ENCODE measurements at places on chromosomes 5 and 9.
A peak's percentile ranks its signal among the peaks of the same experiment; 100 is the strongest.

DNA sequence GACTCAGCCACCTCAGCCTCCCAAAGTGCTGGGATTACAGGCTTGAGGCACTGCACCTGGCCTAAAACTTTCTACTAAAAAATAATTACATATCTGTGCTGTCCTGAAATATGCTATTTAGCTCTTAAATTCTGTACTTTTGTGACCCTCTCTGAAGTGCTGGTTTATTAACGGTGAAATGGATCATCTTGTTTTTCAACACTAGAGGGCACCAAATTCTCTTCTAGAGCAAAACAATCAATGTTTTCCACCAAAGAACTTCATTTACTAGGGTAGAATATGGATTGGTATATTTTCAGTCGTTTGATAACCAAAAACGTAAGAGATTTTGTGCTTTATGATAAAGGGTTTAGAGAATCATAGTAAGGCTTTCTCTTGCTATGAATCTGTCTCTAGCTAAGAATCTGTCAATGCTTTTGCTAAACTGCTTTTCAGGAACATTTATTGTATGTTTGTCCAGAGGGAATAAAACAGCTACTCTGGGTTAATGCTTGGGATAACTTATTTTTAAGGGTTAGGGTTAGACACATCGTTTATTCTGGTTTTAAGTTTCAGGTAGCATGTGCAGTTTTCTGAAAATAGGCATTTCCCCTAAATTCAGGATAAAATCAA, 63.6 kb downstream of the RNF180 start:
- DNase-seq: peak; percentile 44

DNA sequence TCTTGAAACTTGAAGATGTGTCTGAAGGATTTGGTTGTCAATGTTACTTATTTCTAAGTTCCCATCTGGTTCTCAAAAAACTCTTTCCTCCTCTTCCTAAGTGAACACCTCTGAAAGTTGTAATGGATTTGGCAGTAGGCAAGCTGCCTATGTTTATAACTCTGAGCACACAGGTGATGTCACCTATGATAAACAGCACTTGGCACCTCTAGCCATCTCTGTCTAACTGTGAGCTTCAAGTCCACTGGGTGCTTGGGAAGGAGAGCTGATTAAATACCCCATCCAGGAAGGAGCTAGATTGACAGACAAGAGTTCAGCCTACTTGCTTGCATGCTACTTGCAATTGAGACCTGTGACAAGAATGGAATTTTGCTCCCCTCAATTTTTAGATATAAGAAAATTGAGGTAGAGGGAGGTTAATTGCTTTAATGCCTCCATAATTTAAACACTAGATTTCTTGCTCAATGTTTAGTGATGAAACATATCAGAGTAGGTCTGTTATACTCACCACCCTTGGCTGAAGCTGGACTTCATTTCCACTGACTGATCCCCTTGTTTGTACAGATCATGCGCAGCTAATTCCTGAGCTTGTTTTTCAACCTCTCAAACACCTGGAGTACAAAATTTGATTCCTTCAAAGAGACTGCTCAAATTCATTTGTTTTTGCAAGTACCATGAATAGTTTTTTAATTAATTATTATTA, 49.9 kb downstream of the PDE4D start:
- DNase-seq: no peak

DNA sequence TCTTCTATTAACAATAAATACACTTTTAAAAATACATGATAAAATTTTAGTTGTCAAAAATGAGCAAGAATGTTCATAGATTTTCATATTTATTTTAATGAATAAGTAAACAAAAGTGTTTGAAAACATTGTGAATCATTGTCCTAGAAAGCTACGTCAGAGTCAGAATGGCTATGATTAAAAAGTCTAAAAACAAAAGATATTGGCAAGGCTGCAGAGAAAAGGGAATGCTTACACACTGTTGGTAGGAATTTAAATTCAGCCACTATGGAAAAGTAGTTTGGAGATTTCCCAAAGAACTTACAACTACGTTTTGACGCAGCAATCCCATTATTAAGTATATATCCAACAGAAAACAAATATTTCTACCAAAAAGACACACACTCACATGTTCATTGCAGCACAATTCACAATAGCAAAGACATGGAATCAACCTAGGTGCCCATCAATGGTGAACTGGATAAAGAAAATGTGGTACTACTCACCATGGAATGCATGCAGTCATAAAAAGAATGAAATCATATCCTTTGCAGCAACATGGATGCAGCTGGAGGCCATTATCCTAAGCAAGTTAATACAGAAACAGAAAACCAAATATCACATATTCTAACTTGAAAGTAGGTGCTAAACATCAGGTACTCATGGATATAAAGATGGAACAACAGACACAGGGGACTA, 49.2 kb upstream of the FBXL17 start:
- no peak for DNase-seq

- peak; percentile 25 for DNase-seq
Measured at GRCh38 chr5:172002310-172002709, 4.1 kb downstream of the FBXW11 start.

- DNase-seq: no peak
Measured at GRCh38 chr9:28503573-28503972, 930.3 kb upstream of the C9orf72 start.

DNA sequence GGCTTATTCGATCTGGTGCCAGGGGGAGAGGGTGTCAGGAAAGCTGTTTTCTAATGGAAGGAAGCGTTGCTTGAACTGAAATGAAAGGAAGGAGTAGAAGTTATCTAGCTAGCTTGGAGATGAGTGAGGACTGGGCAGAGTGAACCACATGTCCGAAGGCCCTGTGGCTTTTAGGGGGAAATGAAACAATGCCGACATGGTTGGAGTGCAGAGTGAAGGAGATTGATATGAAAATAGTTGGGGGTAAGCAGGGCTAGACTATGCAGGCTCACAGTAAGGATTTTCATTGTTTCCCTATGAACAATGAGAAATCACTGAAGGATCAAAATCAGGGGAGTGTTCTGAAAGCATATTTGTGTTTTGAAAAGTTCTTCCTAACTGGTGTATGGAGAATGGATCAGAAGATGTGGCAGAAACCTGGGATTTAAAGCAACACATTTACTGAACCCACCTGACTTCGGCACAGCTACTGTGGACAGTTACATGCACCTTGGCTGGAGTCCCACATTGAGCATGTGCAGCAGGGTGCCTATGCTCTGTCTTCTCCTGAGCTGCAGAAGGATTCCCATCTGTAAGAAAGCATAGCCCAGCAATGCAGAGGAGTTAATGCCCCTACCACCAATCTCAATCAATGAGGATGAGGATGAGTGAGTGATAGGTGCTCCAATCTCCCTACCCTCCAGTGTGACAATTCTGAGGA, 144.4 kb upstream of the TBCA start:
- DNase-seq: no peak

DNA sequence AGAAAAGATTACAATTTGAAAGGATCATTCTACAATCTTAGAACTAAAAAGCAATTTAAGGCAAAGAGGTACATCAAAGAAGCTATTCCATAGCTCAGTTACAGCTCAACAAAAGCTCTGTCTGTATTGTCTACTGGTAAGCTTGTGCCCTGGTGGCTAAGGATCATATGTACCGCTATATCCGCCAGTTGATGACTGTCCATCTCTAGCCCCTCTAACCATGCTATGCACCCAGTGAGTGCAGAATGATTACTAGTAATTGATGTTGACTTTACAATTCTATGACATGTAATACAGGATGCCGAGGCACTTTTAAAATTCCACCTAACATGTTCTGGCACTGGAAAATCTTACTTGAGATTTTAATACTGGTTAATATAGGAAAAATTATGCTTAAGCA, 13.1 kb downstream of the LOX start:
- DNase-seq: no peak

DNA sequence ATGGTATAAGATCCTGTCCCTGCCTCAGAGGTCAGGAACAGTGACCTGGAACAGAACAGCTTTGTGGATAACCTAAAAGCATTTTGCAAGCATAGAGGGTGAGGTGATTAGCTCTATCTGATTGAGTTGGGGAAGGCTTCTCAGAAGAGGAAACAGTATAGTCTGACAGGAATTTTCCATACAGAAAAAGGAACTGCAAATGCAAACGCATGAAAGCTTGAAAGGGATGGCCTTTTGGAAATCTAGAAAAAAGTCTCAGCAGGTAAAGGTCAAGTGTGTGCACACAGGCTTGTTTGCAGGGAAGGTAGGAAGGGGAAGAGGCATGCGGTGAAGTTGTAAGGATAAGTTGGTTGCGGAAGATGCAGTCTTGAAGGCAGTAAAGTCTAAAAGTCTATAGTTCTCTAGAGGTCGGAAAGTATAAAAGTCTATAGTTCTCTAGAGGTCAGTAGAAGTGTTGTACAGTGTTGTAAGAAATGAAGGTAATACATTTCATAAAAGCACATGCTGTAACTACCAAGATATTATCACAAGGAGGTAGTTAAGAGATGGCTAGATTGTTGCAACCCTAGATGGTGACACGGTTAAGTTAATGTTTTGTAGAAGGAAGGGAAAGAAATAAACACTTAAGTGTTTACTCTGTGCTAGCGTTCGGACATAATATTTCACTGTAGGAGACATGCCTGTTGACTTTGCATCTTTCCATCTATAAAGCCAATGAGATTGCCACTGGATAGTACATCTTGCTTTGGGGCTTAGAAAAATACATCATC, 16.7 kb upstream of the HSPB3 start:
- DNase-seq: no peak

- no peak for DNase-seq
Measured at GRCh38 chr9:6870650-6871477, 113.1 kb downstream of the KDM4C start.

GRCh38 chr5:174083056-174083827, 37.7 kb downstream of the NSG2 start:
- no peak for DNase-seq

- no peak for DNase-seq
Measured at GRCh38 chr9:126838895-126839294, 21.5 kb upstream of the ZBTB34 start.

DNA sequence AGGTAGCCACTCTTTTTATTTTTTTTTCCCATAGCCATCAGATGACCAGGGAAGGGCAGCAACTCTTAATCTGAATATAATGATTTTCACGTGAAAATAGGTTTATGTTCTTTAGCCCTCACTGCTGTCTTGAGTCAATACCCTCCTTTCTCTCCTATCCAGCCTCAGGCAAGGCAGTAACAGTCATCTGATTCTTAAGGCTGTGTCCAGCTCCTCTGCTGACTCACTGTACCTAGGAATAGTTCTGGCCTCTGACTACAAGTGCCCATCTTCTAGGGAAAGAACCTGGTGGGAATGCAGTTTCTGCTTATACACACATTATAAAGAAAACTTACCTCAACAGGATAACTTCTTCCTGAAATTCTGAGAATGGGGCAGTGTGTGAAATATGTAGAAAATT, 30.7 kb downstream of the DHX29 start:
- DNase-seq: no peak

DNA sequence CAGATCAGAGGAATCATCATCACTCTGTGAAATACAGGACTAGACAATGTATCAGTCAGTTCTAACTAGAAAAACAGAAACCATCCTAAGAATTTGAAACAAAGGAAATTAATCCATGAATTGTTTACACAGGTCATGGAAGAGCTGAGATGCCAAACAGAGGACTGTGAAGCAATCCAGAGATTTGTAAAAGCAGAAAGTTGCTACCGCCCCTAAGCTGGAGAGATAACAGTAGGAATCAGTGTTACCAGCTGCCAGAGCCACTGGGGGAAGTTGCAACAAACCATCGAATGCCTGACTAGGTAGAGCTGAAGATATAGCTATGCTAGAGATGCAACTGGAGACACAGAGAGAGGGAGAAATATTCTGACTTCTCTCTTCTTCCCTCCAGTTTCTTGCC, 10.4 kb upstream of the MIER3 start:
- no peak for DNase-seq

DNA sequence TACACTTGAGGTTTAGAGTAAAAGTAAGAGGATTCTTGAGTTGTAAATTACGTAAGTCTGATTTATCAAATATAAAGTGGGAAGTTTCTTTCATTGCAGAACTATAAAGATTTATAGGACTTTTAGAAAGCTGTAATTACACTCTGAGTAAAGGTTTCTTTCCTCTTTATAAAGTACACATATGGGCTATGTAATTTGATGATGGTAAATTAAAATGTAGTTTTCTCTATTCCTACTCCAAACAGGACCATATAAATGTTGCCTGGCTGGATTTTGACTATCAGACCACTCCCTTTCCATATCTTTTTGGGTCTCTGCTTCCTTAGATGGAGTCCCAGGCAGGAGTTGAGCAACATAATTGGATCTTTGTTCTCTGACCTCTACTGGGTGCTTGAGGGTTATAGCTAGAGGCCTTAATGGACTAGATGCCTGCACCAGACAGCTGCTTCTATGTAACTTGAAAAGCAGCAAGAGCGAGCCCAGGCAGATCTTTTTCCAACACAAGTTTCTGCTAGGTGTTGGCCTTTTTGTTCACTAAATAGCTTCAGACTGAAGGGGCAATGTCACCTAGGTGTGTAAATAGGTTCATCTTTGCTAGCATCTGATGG, 11.4 kb upstream of the TEX48 start:
- no peak for DNase-seq

GRCh38 chr5:112109331-112110007, 309.6 kb downstream of the EPB41L4A start:
- no peak for DNase-seq

GRCh38 chr5:6592601-6593000, 40.2 kb downstream of the NSUN2 start:
- no peak for DNase-seq

GRCh38 chr5:74634611-74635286, 5.8 kb downstream of the ENC1 start:
- DNase-seq: no peak

- no peak for DNase-seq
Measured at GRCh38 chr5:147591120-147591519, 81.3 kb upstream of the DPYSL3 start.

GRCh38 chr5:94932259-94932658, 313.8 kb downstream of the SLF1 start:
- no peak for DNase-seq

- DNase-seq: no peak
Measured at GRCh38 chr5:119393746-119394145, 37.9 kb downstream of the TNFAIP8 start.

- no peak for DNase-seq
Measured at GRCh38 chr5:103410172-103410571, 151.6 kb downstream of the MACIR start.

DNA sequence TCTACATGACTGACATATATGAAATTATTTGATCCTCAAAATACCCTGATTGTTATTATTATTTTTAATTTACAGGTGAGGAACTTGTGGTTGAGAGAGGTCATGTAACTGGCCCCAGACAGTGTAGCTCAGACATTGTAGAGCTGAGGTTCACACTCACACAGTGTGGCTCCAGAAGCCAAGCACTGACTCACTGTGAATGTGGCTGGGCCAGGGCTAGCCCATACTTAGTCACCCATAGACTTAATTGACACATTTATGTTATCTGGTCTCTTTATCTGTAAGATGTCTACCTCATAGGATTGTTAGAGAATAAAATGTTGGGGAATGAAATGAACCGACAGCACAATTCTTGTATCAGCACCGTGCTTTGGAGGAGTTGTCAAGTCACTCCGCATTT, 24.9 kb upstream of the CCDC112 start:
- peak; percentile 25 for DNase-seq

- peak; percentile 79 for DNase-seq
Measured at GRCh38 chr9:114894609-114895433, 35.6 kb downstream of the TNFSF8 start.
